Type B pancreatic cell (in vitro differentiated cells): ENCODE measurements at places on chromosomes 3 and 15. TPM values are rescaled to one million over a fixed set of nuclear protein-coding genes. Genes with fewer than 3 reads are reported as not detected.

DNA sequence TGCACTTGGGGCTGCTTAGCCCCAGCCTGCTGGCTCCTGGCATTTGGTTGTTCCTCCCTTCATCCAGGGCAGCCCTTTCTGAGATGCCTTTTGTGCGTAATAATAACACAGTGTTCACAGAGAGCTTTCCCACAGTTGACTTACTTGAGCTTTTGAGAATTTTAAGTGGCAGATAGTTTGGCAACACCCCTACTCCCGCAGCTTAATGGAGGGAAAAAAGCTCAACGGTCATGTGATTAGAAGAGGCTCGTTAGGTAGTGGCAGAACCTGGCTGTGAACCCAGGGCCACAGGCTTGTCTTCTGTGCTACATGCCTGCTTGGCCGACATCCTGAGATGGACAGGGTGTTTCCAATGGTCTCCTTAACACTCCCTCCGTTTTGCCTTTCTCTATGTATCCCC, 4.7 kb downstream of the KBTBD13 start:
- no peak for DNase-seq

GRCh38 chr3:57087361-57088092, 27.1 kb downstream of the SPATA12 start:
- DNase-seq: no peak

DNA sequence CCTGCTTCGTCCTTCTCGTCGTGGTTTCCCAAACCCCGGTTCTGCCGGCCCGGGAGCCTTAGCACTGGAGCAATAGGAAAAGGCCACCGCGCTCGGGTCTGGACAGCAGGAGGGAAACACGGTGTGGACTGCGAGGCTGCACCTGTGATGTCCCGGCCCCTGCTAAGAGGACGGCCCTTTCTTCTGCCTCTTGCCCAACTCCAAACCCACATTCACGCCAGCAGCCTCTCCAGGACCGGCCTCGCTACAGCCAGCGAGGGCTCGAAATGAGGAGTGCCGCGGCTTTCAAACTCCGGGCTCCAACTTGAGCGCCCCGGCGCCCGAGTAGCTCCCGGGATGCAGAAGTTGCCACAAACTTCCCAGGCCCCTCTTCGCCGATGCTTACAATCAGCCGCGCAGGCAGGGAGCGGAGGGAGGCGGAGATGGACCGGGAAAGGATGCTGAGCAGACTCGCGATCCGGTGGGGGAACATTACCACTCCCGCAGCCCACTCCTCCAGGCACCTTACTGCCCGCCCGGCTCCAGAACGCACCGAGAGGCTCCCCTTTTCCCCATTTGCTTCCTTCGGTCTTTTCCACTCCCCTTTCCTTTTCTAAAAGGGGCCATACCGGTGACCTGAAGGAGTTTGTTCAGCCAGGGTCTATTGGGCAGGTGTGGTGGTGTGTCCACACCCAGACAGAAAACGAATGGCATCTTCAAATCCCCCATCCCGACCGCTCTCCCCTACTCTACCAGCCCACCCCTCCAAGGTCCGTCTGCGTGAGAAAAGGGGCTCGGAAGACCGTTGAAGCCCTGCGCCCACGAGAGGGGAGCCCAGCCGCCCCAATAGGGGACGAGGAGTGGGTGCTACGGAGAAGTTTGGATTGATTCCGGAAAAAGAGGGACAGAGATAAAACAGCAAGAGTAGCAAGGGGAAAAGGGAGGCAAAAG, 18.8 kb upstream of the SATB1 start:
- no peak for DNase-seq

Gene GALNT15
- 0.17 TPM in 1 of 2 replicates, not detected in the other for total RNA-seq

Gene CCDC54
- total RNA-seq: not detected in 2 replicates

Gene TGM5
- 0.22 and 0.71 TPM in 2 replicates for total RNA-seq
